ENCODE measurements at places on chromosomes 3 and 15.

DNA sequence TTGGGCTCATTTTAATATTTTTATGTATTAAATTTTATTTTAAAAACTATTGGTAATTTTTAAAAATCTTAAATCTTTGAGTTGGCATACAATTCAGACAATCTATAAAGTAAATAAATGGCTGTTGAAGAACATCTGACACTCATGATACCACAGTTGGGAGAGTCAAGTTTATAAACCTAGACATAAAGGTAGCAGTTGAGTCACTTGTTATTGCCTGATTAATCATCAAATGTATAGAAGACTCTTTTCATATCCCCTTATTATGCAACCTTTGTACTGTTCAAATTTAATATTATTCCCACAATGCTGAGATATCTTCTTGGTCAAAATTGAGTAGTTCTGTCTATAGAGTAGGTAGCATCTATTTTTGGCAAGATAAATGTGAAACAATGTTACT lies 19.6 kb downstream of the PAQR9 start:
- no peak for DNase-seq

DNA sequence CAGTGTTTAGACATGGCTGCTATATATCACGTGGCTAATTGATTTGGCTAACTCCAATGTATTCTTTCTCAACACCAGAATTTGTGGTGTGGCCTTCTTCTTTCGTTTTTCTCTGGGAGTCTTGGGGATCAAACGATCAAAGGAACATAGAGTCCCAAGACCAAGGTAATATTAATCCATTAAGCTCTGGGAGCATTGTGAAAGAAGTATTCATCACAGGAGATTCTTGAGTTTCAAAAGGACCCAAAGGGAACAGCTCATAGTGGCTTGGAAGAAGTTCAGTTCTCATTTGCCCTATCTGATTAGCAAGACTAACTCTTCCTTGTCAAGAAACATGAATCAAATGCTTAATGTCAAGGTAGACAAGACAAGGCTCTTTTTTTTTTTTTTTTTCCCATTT lies 32.9 kb upstream of the TICRR start:
- no peak for DNase-seq

DNA sequence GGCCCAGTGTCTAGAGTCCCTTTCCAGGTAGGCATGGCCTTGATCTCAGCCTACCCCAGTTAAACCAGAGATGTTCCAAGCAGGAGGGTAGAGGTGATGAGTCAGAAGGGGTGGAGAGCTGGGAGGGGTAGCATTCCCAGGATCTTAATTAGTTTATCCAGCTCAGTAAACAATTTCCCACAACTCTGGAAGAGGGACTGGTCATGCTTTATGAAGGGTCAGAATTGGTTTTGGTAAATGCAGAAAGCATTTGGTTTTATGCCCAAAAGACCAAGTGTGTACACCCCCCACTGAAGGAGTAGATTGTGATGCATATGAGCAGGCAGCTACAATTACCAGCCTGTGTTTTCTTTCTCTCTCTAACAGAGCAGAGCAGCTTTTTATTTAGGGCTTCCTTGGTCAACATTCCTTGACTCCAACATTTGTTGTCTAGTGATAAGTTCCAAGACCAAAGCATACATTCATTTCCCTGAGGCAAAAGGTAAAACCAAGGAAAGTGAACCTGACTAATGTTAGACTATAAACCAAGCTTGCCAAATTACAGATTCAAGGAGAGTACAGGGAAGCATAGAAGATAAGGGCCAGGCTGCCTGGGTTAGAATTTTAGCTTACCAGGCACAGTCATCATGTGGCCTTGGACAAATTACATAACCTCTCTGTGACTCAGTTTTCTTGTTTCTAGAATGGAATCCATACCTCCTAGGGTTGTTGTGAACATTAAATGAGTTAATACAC lies 17.6 kb downstream of the EXOSC7 start:
- DNase-seq, result no peak

GRCh38 chr3:197936819-197937384 lies 13.1 kb upstream of the RPL35A start:
- no peak for DNase-seq

DNA sequence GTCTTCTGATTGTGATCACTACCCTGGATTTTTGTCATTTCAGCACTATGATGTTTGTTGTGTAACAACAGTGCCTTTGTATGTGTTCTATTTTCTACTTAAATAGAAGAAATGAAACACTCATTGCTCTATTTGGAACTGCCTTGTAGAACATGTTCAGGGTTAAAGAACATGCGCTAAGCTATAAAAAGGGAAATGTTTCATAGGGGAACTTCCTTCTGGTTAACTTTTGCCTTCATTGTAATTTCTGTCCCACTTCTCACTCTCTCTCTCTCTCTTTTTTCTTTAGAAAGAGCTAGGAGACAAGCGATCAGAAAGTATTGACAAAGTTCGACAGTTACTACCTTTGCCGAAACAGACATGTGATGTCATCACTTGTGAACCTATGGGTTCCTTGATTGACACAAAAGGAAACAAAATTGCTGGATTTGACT lies at the start of gene P2RY12:
P2RY12 (minus strand) TSS at position 13 of the 434 bp plus-strand sequence. CDS start 45,908 bp downstream, outside the sequence.
- no peak for DNase-seq

All from skeletal muscle cell (primary cell).